PC-3 (cell line): ENCODE measurements at places on chromosomes 11 and 22. TPM values are rescaled to one million over a fixed set of nuclear protein-coding genes. Genes with fewer than 3 reads are reported as not detected.

DNA sequence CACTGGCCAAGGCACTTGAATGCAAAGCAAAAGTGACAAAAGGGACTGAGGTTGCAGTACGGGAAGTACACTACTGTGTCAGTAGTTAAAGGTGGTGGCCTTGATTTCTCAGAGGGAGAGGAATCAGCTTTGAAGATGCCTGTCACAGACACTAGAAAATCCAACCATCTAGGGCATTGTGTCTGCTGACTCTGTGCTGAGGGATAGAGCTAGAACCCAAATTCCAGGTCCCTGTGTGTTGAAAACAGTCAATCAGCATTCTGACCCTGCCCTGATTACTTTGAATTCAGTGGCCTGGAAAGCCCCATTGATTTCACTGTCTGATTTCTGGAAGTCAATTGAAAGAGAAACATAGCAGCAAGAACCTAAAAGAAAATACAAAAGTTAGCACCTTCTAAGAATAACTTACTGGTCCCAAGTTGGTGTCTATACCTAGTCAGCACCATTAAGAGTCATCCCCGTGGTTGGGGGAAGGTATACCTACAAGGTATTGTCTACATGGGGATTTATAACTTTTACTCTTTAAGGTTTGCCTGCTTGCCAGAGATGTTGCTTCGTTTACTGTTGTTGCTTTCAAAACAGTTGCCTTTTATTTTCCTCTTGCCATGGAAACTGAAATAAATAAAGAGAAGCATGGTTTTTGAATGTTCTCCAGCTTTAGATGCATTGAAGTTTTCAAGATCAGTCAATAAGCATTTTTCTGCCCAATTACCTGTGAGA lies 97.3 kb downstream of the PDHX start:
- no peak overlapping the region for H3K27ac ChIP-seq
- DNase-seq, result no peak
- no peaks in the 10 kb centered on the region for H3K36me3 ChIP-seq
- H3K4me1 ChIP-seq, result peaks cover 38% of the 10 kb centered on the region
- H3K27me3 ChIP-seq, result no peaks in the 10 kb centered on the region

GRCh38 chr11:12783765-12784164 lies 109.5 kb downstream of the TEAD1 start:
- H3K27me3 ChIP-seq, result no peaks in the 10 kb centered on the region
- H3K4me1 ChIP-seq, result peaks cover 16% of the 10 kb centered on the region
- H3K36me3 ChIP-seq, result no peaks in the 10 kb centered on the region
- no peak overlapping the region for H3K27ac ChIP-seq

GRCh38 chr22:20388200-20388599 lies 5.8 kb upstream of the ZNF74 start:
- no peak for DNase-seq
- no peaks in the 10 kb centered on the region for H3K36me3 ChIP-seq
- H3K27me3 ChIP-seq, result no peaks in the 10 kb centered on the region
- H3K4me1 ChIP-seq, result no peaks in the 10 kb centered on the region
- no peak overlapping the region for H3K27ac ChIP-seq
- no peak overlapping the region for H3K4me3 ChIP-seq

The PTPRJ gene
- total RNA-seq, result 10.5 and 12.8 TPM in 2 replicates

- no peak overlapping the region for H3K4me3 ChIP-seq
- H3K36me3 ChIP-seq, result peaks cover 5% of the 10 kb centered on the region; the same call in 1 of the 2 replicates
- peaks cover 10% of the 10 kb centered on the region; the same call in 1 of the 2 replicates for H3K4me1 ChIP-seq
- no peak for DNase-seq
- H3K27ac ChIP-seq, result no peak overlapping the region
Observed at GRCh38 chr22:44500599-44500998, 2.6 kb upstream of the RTL6 start.

- H3K36me3 ChIP-seq, result peaks cover 15% of the 10 kb centered on the region
- peak; percentile 74 for DNase-seq
- no peak within 1 kb of the TSS for H3K27ac ChIP-seq
- H3K4me1 ChIP-seq, result peaks cover 30% of the 10 kb centered on the region
- H3K27me3 ChIP-seq, result no peaks in the 10 kb centered on the region
Observed at GRCh38 chr11:64251016-64251752, at the start of gene PLCB3. TSS of gene PLCB3 (plus strand) at chr11:64251530. CDS start at chr11:64251650, 120 bp downstream.

GRCh38 chr11:111322534-111322933 lies 24.2 kb downstream of the POU2AF3 start:
- H3K27me3 ChIP-seq, result peaks cover 88% of the 10 kb centered on the region
- DNase-seq, result no peak
- H3K4me1 ChIP-seq, result no peaks in the 10 kb centered on the region

DNA sequence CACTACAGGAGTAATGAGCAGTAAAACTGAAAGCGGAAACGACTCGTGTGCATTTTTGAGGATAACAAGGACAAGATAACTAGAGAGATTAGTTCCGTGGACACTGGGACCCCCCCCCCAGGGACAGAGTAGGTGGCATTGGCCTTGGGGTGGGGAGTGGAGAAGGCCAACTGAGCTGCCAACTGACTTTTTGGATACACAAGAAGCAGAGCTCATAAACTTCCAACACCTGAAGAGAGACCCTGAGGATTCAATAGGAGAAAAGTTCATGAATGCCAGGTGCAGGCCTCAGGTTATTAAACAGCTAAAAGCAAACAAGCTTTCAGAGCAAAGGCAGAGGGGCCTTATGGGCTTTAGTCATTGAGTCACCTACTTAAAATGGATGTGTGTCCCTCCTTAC lies 17.6 kb upstream of the PRSS23 start:
- DNase-seq, result no peak
- no peaks in the 10 kb centered on the region for H3K36me3 ChIP-seq
- H3K27me3 ChIP-seq, result no peaks in the 10 kb centered on the region
- H3K4me3 ChIP-seq, result no peak overlapping the region

DNA sequence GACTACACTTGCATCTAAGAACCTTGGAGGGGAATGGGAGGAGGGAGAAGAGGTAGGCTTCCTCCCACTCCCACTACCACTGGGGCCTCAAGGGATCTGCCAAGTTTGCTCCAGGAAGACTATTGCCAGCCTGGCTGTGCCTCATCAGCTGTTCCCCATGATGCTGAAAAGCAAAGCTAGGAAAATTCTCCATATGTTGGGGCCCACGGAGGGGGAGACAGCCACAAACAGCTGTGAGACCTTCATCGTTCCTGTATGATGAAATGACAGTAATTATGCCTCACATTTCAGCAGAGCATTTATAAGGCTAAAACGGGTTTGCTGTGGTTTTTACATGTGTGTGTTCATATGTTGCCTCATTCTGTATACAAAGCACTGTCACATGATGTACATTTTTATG lies 6.7 kb downstream of the DSCAML1 start:
- DNase-seq, result no peak
- H3K36me3 ChIP-seq, result no peaks in the 10 kb centered on the region
- H3K27me3 ChIP-seq, result peaks cover 82% of the 10 kb centered on the region
- peaks cover 7% of the 10 kb centered on the region; the same call in 1 of the 2 replicates for H3K4me1 ChIP-seq
- no peak overlapping the region for H3K4me3 ChIP-seq

DNA sequence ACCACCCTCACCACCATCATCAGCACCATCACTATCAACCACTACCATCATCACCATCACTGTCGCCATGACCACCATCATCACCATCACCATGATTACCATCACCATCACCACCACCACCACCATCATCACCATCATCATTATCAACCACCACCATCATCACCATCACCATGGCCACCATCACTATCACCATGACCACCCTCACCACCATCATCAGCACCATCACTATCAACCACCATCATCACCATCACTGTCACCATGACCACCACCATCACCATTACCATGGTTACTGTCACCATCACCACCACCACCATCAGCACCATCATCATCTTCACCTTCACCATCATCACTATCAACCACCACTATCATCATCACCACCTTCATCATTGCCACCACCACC lies 183.4 kb downstream of the SHANK2 start:
- no peak for DNase-seq
- 0 out of 2 replicates have a peak, but pooled peaks cover 2% of the 10 kb centered on the region for H3K36me3 ChIP-seq
- no peaks in the 10 kb centered on the region for H3K4me1 ChIP-seq

DNA sequence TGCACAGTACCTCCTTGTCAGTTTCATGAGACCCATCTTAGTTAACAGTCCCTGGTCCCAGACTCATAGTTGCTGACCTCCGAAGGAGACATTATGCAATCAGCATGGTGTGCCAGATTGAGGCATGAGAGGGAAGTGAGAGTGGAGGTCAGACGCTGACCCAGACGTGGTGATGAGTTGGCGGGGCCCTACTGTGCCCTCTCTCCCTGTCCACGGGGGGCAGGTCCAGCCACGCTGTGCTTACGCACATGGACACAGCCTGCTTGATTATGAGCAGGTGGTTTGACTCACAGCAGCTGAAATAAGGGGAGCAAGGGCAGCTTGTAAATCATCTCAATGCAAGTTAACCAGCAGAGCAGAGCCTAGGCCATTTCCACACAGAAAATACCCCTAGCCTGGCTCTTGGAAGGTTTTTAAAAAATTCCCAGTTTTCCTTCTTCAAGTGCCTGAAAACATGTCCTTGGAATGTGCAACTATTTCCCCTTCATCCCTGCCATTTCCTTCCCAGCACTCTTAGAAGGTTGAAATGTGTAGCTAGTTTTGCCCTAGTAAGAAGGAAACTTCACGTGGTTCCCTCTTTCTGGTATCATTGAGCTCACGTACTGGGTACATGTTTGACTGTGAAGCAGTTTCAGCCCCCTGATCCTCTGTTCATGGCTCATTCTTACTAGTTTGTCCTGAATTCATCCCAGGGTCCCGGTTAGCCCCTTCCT lies 122.6 kb upstream of the SORL1-AS1 start:
- no peak overlapping the region for H3K4me3 ChIP-seq
- DNase-seq, result no peak
- no peaks in the 10 kb centered on the region for H3K27me3 ChIP-seq
- H3K27ac ChIP-seq, result no peak overlapping the region
- H3K4me1 ChIP-seq, result no peaks in the 10 kb centered on the region
- peaks cover 8% of the 10 kb centered on the region for H3K36me3 ChIP-seq

- no peaks in the 10 kb centered on the region for H3K36me3 ChIP-seq
- H3K27me3 ChIP-seq, result no peaks in the 10 kb centered on the region
- DNase-seq, result no peak
Observed at GRCh38 chr22:29166180-29166579, 39.5 kb upstream of the EMID1 start.

The UPK2 gene
- 0.44 TPM in 1 of 2 replicates, not detected in the other for total RNA-seq

DNA sequence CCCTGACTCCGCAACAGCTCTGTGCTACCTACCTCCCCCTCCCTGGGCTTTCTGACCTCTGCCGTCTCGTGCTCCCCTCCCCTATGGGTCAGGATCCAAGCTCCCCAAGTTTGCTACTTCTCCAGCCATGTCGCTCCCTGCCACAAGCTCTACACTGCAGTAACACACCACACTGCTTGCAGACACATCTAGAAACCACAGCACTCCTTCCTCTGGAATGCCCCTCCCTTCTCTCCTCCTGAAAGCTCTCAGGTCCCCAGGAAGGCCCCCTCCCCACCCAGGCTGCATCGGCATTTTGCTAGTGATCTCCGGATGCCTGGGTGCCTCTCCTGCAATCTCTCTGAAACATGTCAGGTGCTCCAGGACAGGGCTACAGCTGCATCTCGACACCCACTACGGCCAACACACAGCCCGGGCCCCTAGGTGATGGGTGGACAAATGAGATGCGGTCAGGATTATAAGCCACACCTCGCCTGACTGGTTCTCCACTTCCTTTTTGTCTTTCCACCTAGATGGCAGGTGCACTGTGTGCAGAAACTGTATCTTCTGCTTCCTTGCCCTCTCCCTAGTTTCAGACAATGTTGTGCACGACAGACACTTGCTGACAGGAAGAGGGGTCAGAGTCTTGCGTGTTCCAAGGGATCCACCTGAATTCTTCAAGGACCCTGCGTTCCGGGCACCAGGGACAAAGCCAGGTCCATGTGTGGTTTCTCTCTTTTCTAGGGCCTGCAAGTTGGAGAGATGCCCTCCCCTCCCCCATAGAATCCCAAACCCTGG lies 22.9 kb downstream of the RPUSD4 start:
- no peak for DNase-seq
- no peaks in the 10 kb centered on the region for H3K27me3 ChIP-seq
- H3K4me1 ChIP-seq, result no peaks in the 10 kb centered on the region
- H3K36me3 ChIP-seq, result peaks cover 29% of the 10 kb centered on the region
- no peak overlapping the region for H3K27ac ChIP-seq
- no peak overlapping the region for H3K4me3 ChIP-seq

- H3K36me3 ChIP-seq, result no peaks in the 10 kb centered on the region
- DNase-seq, result no peak
- H3K4me3 ChIP-seq, result no peak overlapping the region
- H3K27ac ChIP-seq, result no peak overlapping the region
Observed at GRCh38 chr11:6142936-6143335, 27.2 kb downstream of the OR52B2 start.

The CRYBB2 gene
- not detected in 2 replicates for total RNA-seq

DNA sequence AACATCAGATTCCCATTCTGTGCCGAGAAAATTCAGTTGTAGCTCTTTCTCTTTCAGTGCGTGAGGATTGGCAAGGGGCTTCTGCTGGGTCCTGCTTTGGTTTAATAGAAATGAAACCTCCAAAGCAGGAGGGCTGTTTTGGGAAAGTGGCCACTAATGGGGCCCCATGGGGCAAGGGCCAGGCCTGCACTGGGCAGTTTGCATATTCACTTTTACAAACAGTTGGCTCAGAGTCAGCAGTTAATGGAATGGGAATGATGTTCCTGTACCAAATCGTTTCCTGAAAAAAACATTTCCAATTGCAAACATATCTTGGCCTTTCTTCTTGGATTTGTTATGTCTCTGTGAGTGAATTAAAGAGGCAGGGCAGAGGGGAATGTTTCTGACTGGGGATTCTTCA lies 92.1 kb downstream of the PARVA start:
- no peaks in the 10 kb centered on the region for H3K4me1 ChIP-seq
- DNase-seq, result no peak
- H3K27ac ChIP-seq, result no peak overlapping the region
- H3K36me3 ChIP-seq, result peaks cover under 1% of the 10 kb centered on the region; the same call in 1 of the 2 replicates
- no peaks in the 10 kb centered on the region for H3K27me3 ChIP-seq

- H3K4me3 ChIP-seq, result peak overlapping the region; percentile 14; the same call in 1 of the 2 replicates
- no peaks in the 10 kb centered on the region for H3K36me3 ChIP-seq
- H3K4me1 ChIP-seq, result peaks cover 43% of the 10 kb centered on the region
- peak overlapping the region; percentile 93 for H3K27ac ChIP-seq
- no peaks in the 10 kb centered on the region for H3K27me3 ChIP-seq
Observed at GRCh38 chr11:57444362-57445121, 15.8 kb upstream of the RTN4RL2 start.

GRCh38 chr22:31477329-31477728 lies 12.3 kb downstream of the EIF4ENIF1 start:
- H3K36me3 ChIP-seq, result peaks cover 10% of the 10 kb centered on the region; the same call in 1 of the 2 replicates
- no peak for DNase-seq
- no peak overlapping the region for H3K27ac ChIP-seq
- no peak overlapping the region for H3K4me3 ChIP-seq

The KDELR3 gene
- 17.7 and 22.6 TPM in 2 replicates for total RNA-seq

- no peaks in the 10 kb centered on the region for H3K36me3 ChIP-seq
- H3K4me1 ChIP-seq, result no peaks in the 10 kb centered on the region
- H3K27ac ChIP-seq, result no peak overlapping the region
- no peak overlapping the region for H3K4me3 ChIP-seq
- no peaks in the 10 kb centered on the region for H3K27me3 ChIP-seq
Observed at GRCh38 chr11:67071420-67072284, 15.0 kb downstream of the RHOD start.

The LGR4 gene
- total RNA-seq, result 13.5 and 14.5 TPM in 2 replicates

The GLB1L2 gene
- total RNA-seq, result 0.62 and 1.1 TPM in 2 replicates

- H3K36me3 ChIP-seq, result no peaks in the 10 kb centered on the region; the same call in 1 of the 2 replicates
- no peak for DNase-seq
Observed at GRCh38 chr22:23205339-23206049, 25.2 kb downstream of the BCR start.

- H3K27ac ChIP-seq, result no peak overlapping the region
- H3K36me3 ChIP-seq, result no peaks in the 10 kb centered on the region
- peaks cover 27% of the 10 kb centered on the region for H3K4me1 ChIP-seq
- no peaks in the 10 kb centered on the region for H3K27me3 ChIP-seq
Observed at GRCh38 chr22:42919199-42919598, 62.1 kb upstream of the ARFGAP3 start.

GRCh38 chr22:26377170-26377830 lies 51.8 kb upstream of the ASPHD2 start:
- H3K36me3 ChIP-seq, result no peaks in the 10 kb centered on the region
- peaks cover 39% of the 10 kb centered on the region for H3K27me3 ChIP-seq
- H3K4me3 ChIP-seq, result no peak overlapping the region
- H3K4me1 ChIP-seq, result no peaks in the 10 kb centered on the region
- H3K27ac ChIP-seq, result no peak overlapping the region

The RTCB gene
- 136 and 146 TPM in 2 replicates for total RNA-seq
